ENCODE measurements at places on chromosomes 2 and 18.

DNA sequence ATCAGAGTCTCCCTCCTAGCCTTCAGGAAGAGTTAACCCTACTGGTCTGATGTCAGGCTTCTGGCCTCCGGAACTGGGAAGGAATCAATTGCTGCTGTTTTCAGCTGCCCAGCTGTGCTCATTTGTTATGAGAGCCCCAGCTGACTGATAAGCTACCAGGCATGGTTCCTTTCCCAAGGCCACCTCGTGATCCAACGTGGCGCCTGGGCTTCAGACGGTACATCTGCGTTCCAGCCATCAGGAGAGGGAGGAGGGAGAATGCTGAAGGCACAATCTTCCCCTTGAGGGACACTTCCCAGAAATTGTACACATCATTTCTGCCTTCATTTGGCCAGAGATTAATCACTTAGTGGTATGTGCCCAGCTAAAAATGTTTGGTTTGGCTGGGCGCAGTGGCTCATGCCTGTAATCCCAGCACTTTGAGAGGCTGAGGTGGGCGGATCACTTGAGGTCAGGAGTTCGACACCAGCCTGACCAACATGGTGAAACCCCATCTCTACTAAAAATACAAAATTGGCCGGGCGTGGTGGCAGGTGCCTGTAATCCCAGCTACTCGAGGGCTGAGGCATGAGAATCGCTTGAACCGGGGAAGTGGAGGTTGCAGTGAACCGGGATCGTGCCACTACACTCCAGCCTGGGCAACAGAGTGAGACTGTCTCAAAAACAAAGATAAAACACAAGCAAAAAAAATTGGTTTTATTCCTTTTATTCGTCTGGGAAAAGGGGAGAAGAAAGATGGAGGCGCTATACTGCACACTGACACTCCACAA, 10.5 kb upstream of the ARMC9 start:
- DNase-seq: no peak

- DNase-seq: no peak
Measured at GRCh38 chr2:120477198-120477597, 131.3 kb downstream of the INHBB start.

GRCh38 chr2:118774458-118775133, 72.9 kb downstream of the EN1 start:
- peak; percentile 21 for DNase-seq

DNA sequence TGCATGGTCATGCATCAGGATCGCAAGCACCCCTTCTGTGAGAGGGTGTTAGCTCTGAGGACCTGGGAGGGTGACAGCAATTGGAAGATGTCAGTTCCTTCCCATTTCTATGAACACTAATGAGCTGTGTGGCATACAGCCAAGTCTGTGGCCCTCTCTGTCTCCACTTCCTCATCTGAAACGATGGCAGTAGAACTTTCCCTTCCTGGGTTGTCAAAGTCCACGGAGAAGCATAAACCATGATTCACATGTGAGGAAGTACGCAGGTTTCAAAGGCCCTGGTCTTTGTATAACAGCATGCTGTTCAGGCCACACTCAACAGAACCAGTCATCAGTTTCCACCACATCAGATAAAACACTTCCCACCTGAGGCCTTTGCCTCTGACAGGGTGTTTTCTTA, 167.4 kb upstream of the RAB6C start:
- no peak for DNase-seq

GRCh38 chr18:31041271-31042083, 1.1 kb downstream of the DSC3 start:
- DNase-seq: no peak

DNA sequence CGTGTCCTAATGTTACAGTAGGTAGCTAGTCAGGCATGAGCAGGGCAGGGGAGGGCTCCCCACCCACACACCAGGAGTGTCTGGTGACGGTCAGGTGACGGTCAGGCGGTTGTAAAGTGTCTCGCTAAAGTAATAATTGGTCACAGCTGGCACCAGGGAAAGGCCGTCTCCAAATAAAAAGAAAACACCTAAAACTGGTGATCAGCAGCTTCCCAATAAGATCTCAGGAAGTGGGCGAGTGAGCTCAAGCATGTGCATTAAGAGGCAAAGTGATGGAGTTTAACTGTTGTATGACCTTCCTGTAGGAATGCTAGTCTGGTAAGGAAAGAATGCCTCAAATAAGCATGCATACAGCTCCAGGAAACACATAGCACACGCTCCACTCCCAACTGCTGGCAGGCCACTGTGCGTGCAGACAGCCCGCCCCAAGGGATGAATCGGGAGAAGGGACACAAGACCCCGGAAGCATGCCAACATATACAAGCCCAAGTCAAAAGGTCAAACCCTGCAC, 177.1 kb downstream of the RNF144A start:
- DNase-seq: no peak

- DNase-seq: no peak
Measured at GRCh38 chr2:226078666-226079065, 679.2 kb downstream of the NYAP2 start.

- DNase-seq: no peak
Measured at GRCh38 chr18:62729487-62730386, 14.4 kb downstream of the PHLPP1 start.

Data from H1 (cell line).